ENCODE measurements at places on chromosomes 5 and 9. TPM values are rescaled to one million over a fixed set of nuclear protein-coding genes. Genes with fewer than 3 reads are reported as not detected.

The SLC45A2 gene
- 0.46 TPM for polyA plus RNA-seq

The PCDHGB1 gene
- 9.8 TPM for polyA plus RNA-seq

The BTNL3 gene
- not detected for polyA plus RNA-seq

The LCNL1 gene
- 25.2 TPM for polyA plus RNA-seq

The CCNO gene
- polyA plus RNA-seq = 0.50 TPM
